ENCODE measurements at places on chromosomes 6 and 20. TPM values are rescaled to one million over a fixed set of nuclear protein-coding genes. Genes with fewer than 3 reads are reported as not detected.

PSMG4 gene
- polyA plus RNA-seq, result 12.5 TPM

CCR6 gene
- polyA plus RNA-seq, result not detected

WDR27 gene
- 8.8 TPM for polyA plus RNA-seq

C2 gene
- 7.6 TPM for polyA plus RNA-seq

GABRR1 gene
- not detected for polyA plus RNA-seq

RGS17 gene
- polyA plus RNA-seq, result 7.3 TPM

ELOVL2 gene
- polyA plus RNA-seq, result 13.9 TPM

TINAG gene
- polyA plus RNA-seq, result not detected

FKBP1C gene
- 2.2 TPM for polyA plus RNA-seq

FAM83C gene
- polyA plus RNA-seq, result not detected

RIOK1 gene
- polyA plus RNA-seq, result 11.9 TPM

MOG gene
- not detected for polyA plus RNA-seq

COL19A1 gene
- not detected for polyA plus RNA-seq

SNX21 gene
- 23.3 TPM for polyA plus RNA-seq

SLC32A1 gene
- polyA plus RNA-seq, result not detected

SLC26A8 gene
- 0.02 TPM for polyA plus RNA-seq

BMP6 gene
- 0.20 TPM for polyA plus RNA-seq

SCRT2 gene
- not detected for polyA plus RNA-seq

DXO gene
- polyA plus RNA-seq, result 11.8 TPM

ANGPT4 gene
- not detected for polyA plus RNA-seq

PRR18 gene
- polyA plus RNA-seq, result 0.01 TPM

HLA-DQB1 gene
- not detected for polyA plus RNA-seq

NOX3 gene
- not detected for polyA plus RNA-seq

SLC35F1 gene
- 0.41 TPM for polyA plus RNA-seq

HLA-DPB1 gene
- polyA plus RNA-seq, result 11.0 TPM

THBS2 gene
- 99.4 TPM for polyA plus RNA-seq

PPP1R16B gene
- polyA plus RNA-seq, result not detected

PRICKLE4 gene
- 0.19 TPM for polyA plus RNA-seq

LRRC73 gene
- 0.17 TPM for polyA plus RNA-seq

TRAPPC3L gene
- polyA plus RNA-seq, result 0.05 TPM

OPN5 gene
- not detected for polyA plus RNA-seq

COL9A1 gene
- polyA plus RNA-seq, result not detected

HUS1B gene
- 0.08 TPM for polyA plus RNA-seq

ARMC12 gene
- 0.17 TPM for polyA plus RNA-seq

OR11A1 gene
- polyA plus RNA-seq, result not detected

Data from fibroblast of lung (primary cell).